ENCODE measurements at places on chromosomes 7 and 10.

GRCh38 chr10:69578508-69578991 is 5.3 kb upstream of the NEUROG3 start:
- no peak for DNase-seq

DNA sequence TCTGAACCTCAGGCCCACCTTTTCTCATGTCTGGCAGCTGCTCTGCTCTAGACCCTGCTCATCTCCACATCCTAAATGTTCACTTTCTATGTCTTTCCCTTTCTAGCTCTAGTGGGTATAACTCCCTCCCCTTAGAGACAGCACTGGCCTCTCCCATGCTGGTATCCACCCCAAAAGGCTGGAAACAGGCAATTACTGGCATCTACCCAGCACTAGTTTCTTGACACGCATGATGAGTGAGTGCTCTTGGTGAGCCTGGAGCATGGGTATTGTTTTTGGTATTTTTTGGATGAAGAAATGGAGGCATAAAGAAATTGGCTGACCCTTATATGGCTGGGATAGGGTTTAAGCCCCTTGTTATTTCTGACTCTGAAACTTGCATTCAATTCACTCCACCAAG is 156.0 kb downstream of the EGFR start:
- no peak for DNase-seq

- DNase-seq, result no peak
These were observed 15.8 kb downstream of the ATP6V1F start for GRCh38 chr7:128878226-128879105.

DNA sequence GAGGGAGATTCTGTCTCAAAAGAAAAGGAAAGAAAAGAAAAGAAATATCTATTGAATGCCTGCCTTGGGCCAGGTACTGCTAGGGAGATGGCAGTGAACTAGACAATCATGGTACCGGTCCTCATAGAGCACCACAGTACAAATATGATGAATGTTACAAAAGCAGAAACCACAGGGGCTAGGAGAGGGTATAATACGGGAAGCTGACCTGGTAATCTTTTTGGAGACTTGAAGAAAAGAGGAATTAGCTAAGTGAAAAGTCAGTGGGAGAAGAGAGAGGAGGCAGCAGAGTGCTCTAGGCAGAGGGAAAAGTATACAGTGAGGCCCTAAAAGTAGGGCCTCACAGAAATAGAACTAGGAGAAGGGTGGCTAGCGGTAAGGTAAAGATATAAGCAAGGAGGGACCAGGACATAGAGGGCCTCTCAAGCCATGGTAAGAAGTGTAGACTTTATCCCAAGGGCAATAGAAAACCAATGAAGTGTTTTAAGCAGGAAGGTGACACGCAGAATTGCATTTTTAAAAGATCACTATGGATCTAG is 42.8 kb upstream of the WNT8B start:
- no peak for DNase-seq

GRCh38 chr10:86284355-86285105 is 82.1 kb downstream of the GRID1 start:
- no peak for DNase-seq

DNA sequence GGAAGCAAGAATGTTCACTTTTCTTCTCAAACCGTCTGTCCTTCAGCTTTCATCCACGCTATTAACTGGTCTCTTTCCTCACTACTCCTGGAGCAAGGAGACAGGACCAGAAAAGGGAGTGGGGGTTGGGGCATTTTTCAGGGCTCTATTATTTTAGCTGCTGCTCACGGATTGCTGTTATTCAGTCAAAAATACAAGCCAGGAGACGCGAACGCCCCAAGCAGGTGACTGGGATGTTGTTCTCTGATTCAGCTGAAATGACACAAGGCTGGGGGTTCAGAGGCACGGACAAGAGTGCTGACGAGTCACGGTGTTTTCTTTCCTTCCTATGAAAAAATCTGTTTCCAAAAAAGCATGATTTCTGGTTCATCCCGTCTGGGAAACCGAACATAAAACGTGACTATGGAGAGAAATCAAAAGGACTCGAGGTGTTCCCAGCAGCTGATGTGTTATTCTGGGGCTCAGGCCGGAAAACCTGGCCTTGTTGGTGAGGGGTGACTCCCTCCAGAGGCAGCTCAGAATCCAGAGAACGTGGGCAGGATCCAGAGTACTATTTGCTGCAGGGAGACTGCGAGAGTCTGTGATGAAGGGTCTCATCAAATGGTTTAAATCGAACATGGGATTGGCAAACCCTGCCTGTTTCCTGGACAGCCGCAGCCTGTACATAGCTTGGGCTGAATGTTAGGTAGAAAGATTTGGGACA is 3.5 kb upstream of the INHBA start:
- no peak for DNase-seq

DNA sequence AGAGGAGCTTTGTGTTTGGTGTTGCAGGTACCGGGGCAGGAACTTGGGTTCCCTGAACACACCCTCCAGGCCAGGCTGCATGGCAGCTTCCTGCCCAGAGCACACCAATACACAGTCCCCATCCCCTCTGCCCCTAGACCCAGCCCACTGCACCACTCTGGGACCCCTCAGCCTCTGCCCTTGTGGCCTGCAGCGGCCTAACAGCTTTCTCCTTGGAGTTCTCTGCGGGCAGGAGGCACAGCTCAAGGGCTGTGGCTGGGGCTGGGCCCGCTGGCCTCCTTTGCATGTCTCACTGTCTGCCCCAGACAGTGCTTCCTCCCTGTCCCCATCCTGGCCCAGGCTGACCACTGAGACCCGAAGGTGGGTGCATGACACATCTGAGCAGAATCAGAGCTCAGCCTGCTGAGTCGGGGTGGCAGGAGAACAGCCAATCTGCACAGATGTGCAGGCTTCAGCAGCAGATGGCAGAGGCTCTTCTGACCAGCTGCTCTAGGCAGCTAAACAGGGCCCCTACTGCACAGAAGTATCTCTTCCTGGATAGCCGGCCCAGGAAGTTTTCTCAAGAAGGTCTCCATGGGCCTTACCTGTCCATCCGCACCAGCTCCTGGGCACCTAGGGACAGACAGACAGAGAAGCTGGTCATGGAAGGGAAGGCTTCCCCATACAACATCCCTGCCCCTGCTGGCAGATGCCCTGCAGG is 20.8 kb downstream of the VSIR start:
- DNase-seq, result no peak

DNA sequence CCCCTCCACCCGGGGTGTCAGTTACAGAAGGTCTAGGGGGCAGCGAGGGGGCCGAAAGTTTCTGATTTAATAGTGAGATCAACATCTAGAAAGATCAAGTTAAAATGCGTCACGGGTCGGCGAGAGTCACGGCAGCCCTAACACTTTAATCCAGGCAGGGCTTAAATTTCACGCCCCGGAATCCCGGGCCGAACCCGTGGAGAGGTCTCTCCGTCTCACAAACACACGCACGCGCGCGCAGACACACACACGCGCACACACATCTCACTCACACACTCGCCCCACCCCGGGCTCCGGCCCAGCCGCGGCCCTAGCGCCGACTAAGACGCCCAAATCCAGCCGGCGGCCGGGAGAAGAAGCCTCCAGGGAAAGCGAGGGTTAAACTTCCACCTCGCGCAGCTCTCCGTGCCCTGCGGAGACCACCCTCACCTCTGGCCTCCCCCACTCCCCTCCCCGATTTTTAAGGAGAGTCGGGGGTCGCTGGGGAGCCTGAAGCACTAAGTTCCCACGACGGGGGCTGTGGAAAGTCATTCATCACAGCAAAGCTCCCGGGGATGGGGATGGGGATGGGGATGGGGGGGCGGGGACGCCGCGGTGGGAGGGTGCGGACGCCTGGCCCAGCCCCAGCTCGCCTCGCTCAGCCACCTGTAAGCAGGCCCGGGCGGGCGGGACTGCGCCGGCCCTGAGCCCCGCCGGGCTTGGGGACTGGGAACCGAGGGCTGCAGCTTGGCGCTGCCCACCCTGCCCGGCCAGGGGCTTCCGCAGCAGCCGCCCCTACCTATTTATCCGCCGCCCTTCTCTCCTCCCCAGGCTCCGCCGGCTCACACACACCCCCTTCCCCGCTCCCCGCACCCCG is 1.6 kb downstream of the PDGFA start:
- peak; percentile 20 for DNase-seq

- DNase-seq, result peak; percentile 27
These were observed 63.7 kb upstream of the IL6 start for GRCh38 chr7:22663357-22663718.

DNA sequence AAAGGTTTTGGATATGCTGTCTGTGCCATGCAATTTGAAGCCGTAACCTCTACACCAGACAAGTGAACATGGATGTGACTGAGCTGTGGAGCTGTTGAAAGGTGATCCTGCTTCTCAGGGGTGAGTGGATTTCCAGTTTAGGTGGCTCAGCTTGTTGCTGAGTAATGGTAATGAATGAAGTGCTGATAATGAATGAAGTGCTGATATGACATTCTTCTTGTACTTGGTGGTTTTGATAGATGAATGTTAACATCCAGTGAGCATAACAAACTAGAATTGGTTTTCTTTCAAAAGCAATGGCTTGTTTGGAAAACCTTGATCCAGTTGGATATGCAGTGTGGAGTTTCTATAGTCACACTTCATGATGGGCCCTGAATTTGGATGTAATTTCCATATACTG is 89.7 kb upstream of the FZD8 start:
- no peak for DNase-seq

DNA sequence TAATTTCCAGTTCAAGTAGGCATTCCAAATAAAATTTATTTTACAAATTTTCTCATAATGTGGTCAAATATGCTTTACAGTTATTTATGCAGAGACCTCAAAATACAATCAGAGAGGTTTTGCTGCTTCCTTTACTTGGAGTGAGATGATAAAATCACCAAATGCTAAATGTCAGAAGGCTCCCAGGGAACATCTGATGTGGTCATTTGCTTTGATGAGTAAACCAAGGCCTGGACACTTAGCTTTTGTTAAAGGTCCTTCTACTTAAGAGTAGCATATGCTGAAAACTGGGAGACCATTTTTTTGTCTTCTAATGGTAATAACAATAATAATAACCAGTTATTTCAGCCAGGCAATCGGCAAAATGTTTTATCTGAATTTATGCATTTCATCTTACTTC is 60.6 kb upstream of the AKR1E2 start:
- no peak for DNase-seq

GRCh38 chr7:55192723-55193122 is 172.4 kb upstream of the LANCL2 start:
- DNase-seq, result no peak

- no peak for DNase-seq
These were observed 21.4 kb upstream of the ODAD2 start for GRCh38 chr10:28020080-28020860.

GRCh38 chr7:28410628-28411531 is 1.4 kb upstream of the CREB5 start:
- DNase-seq, result no peak
